Adipocyte (in vitro differentiated cells): ENCODE measurements at places on chromosomes 1 and 21.

DNA sequence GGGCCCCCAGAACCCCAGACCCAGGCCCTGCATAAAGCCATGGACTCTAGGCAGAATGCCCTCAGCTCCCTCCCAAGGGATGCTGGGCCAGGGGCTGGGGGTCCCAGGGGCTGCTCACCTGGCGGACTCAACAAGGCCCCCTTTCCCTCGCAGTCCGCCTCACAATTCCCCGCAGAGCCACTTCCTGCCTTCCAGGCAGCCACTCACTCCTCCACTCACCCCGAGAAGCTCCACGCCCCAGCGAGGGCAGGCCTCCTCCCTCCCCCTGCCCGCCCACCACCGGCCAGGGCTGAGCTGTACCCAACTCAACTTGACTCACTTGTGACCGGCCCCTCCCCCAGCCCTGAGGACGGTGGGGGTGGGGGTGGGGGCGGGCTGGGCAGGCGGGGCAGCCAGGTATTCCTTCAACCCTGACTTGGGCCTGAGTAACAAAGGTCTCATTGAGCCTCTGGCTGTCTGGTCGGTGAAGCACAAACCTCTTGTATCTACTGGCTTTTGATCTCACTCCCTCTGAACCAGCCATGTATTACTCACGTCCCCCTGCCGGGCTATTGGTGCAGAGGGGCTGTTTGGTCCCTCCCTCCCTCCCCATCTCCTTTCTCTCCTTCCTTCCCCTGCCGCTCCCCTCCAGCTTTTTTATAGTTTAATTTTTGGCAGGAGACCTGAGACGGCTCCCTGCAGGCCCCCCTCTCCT lies 5.9 kb downstream of the BLACAT1 start:
- no peak for DNase-seq

- no peak for DNase-seq
These were observed 48.7 kb downstream of the IRF2BP2 start for GRCh38 chr1:234561319-234561718.

GRCh38 chr1:154405747-154406571 lies 816 bp downstream of the IL6R start:
- peak; percentile 86 for DNase-seq

DNA sequence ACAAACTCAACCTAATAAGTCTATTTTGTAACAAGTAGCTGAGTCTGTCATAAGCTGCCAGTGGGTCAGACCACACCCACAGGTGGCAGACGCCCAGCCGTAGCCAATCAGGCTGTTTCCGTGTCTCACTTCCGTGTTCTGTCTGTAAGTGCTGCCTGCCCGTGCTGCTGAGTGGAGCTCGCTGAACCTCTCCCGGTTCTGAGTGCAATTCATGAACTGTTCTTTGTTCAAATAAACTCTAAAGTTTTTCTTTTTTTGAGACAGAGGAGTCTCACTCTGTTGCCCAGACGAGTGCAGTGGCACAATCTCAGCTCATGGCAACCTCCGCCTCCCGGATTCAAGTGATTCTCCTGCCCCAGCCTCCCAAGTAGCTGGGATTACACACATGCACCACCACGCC lies 25.1 kb downstream of the POFUT2 start:
- DNase-seq = no peak

DNA sequence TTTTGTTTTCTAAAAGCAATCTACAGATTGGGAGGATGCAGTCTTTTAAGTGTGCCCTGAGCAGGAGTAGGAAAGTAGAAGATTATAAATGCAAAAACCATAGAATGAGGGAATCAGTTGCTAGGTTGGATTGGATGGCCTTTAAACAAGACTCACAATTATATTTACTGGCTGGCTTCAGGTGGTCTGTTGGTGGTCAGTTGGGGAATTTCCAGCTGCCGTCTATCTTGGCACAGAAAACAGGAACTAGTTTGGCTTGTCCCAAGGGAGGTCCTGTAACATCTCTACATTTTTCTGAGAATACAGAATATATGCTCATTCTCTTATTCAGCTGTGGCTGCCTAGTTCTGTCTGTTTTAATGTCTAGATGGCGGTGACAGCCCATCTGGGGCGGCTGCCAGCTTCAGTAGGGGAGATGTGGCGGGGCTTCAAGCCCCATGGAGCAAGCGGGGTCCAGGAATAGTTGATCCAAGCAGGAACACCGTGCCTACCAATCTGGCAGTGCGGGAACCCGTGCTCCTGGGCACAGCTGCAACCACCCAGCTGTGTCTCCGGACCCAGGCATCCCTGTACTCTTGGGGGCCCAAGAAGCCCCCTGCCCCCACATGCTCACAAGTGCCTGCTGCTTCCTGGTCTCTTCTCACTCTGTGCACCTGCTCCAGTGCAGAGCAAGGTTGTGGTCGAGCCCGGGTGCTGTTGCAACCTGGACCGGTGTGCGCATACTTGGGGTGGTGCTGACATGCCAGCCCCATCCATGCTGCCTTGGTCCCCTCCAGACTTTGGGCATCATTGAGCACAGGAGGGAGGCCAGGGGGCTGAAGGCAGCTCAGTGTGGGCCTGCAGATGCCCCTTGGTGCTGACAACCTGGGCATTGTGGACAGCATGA lies 1182.6 kb downstream of the AMY1C start:
- DNase-seq = no peak

DNA sequence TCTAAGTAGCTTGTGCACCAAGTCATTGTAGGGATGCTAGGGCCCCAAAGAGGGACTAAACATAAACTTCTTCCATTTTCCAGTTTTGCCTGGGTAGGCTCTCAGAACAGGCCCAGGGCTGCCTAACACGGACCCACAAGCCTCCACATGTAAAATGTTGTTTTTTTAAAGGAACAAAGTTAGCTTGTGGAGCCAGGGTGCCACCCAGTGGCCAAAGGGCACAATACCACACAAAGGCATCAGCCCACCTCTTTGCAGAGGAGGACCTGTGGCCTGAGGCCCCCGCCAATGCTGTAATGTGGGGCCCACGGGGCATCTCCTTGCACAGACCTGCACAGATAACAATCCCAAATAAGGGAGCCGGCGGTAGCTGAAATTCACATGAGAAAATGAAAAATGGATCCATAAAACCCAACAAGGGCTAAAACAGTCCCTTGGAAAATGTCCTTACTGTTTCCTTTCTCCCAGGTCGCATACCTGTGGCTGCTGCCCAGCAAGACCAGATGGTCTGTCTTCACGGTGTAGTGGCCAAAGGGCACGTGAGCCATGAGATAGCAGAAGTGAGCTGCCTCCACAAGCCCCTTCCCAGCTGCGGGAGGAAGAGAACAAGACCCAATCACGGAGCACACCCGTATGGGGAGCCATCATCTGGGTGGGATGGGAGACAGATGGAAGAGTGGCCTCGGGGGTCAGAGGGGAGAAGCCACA lies 23.8 kb downstream of the SEC16B start:
- DNase-seq = peak; percentile 81

DNA sequence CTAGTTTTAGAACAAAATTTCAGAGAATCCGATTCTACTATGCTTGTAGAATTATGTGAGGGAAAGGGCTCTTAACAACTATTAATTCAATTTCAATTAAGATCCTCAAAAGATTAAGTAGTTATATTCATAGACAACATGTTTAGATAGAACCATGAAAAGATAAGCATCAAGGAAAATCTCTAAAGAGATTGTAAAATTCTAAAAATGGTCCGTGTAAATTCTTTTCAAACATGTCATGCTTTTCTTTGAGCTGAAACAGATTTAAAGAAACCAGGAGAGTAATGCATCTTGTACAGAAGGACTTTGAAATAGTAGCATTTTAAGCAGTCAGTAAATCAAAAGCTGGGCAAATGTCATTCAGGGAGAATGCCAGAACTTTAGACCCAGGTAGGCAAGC lies 1080.6 kb upstream of the B3GALT2 start:
- no peak for DNase-seq
